ENCODE measurements at places on chromosomes 6 and 20.

DNA sequence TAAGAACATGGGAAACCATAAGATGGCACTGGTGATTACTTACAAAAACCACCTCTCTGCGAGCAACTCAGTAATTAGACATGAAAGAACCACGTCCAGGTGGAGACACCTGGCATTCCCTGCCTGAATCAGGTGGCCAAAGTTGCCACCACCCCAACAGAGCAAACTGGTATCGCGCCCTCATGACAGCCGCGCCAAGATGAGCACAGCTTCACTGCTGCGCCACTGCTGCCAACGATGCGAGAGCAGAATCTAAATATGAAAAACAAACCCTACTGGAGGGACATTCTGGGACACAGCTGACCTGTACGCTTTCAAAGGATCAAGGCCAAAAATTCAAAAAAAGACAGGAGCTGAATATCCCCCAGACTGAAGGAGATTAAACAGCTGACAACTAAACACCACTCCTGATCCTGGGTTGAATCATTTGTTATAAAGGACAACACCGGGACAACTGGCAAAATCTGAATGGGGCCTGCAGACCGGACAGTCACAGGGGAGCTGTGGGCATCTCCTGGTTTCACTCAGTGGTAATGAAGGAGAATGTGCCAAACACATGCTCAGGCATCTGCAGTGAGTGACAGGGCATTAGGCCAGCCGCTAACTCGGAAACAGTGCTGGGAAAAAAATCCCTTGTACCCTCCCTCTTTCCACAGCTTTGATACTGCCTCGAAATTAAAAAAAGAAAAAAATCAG lies 17.4 kb downstream of the CST7 start:
- no peak for DNase-seq

GRCh38 chr6:52595000-52595795 lies 18.3 kb upstream of the TRAM2 start:
- peak; percentile 60 for DNase-seq

- DNase-seq: no peak
Observed at GRCh38 chr6:81487489-81487888, 265.0 kb downstream of the TENT5A start.

- DNase-seq: no peak
Observed at GRCh38 chr6:13427801-13428582, 59.4 kb downstream of the GFOD1 start.

- DNase-seq: no peak
Observed at GRCh38 chr20:20549704-20550103, 162.7 kb downstream of the RALGAPA2 start.

DNA sequence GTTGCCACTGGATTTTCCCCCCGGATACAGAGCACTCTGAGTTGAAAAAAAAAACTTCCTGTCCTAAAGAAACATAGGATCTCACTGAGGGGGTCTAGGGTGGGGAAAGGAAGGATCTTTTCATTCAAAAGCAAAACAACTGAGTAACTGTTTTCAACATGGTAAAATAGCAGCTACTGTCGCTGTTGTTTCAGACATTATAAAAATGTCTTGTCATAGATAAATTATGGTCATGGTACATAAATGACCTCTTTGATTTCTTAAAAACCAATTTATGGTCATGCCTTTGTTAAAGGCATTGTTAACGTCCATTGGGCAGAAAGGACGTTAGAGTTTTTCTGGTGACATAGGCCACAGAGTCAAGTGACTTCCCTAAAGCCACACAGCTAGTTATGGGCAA lies 180.4 kb upstream of the DTNBP1 start:
- DNase-seq: no peak
